ENCODE measurements at places on chromosomes 12 and 14.
A peak's percentile ranks its signal among the peaks of the same experiment; 100 is the strongest.

DNA sequence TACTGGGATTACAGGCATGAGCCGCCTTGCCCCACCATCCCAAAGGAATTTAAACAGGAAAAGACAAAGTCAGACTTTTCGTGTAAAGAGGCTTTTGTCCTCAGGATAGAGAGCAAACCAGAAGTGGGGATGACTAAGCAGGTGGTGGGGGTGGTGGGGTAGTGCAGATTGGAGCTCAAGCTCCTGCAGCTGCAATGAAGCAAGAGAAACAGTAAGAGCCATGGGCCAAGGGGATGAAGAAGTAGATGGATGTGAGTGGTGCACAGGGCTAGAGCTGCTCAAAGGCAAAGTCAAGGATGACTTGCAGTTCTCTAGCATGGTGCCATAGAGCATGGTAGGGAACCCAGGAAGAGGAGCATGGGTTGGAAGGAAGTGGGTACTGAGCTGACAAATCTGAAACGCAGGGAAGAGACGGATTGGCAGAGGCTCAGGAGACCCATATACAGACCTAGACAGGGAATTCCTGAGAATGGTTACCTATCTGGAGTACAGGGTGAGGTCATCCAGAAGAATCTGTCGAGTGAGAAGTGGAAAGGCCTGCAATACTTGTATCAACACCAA is 11.4 kb upstream of the RNF34 start:
- DNase-seq: peak; percentile 46

- no peak for DNase-seq
These were observed 54.2 kb upstream of the GZMB start for GRCh38 chr14:24688030-24688658.

DNA sequence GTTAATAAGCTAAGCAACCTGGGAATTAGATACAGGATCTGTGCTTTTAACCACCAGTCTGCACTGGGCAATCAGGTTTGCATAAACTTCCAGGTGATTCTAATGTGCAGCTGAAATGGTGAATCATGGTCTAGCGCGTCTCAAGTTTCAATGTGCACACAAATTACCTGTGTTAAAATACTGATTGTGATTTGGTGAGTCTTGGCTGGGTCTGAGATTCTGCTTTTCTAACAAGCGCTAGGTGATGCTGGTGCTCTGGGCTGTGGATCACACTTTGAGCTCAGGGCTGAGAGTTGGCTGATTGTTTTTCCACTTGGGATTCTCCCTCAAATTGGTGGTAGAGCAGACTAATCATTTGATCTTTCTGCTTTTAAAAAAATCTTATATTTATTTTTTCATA is 124.8 kb downstream of the C12orf75 start:
- DNase-seq: no peak

- DNase-seq: no peak
These were observed 37.2 kb downstream of the CFAP251 start for GRCh38 chr12:121955258-121956237.

- DNase-seq: no peak
These were observed 377.1 kb upstream of the RGS6 start for GRCh38 chr14:71554959-71555612.
